Inflammatory macrophage (primary cell): ENCODE measurements at places on chromosomes 5 and 9.

- peak; percentile 56 for DNase-seq
Observed at GRCh38 chr9:131284856-131285255, 4.7 kb upstream of the PLPP7 start.

DNA sequence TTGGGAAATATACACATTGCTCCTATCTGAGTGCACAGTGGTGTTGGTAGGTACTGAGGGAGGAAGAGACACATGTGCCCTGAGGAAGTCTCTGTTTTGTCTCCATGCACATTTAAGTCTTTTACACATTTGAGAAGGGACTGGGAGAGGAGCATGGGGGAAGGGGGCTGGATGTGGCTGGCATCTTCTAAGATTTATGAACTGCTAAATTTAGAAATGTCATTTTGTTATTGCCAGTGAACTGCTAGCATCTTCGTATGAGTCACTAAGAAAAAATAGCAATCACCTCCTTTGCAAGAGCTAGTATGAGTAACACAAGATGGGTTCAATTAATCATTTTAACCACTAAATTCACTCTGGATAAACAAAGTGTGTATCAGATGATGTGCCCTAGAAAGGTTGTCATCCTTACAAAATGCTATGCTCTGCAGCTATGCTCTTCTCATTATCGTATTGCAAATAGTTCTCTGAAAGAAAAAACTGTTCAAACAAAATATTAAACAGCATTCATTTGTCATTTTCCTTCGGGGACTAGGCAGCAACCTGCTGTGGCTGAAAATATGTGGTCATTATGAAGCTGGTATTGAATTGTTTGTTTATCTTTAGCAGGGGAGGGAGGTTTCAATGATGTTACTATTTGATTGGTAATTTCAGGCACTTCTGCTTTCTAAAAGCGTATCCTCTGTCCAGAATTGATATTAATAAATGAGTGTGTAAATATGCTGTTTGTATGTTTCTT, 236.5 kb downstream of the DMRTA1 start:
- no peak for DNase-seq

DNA sequence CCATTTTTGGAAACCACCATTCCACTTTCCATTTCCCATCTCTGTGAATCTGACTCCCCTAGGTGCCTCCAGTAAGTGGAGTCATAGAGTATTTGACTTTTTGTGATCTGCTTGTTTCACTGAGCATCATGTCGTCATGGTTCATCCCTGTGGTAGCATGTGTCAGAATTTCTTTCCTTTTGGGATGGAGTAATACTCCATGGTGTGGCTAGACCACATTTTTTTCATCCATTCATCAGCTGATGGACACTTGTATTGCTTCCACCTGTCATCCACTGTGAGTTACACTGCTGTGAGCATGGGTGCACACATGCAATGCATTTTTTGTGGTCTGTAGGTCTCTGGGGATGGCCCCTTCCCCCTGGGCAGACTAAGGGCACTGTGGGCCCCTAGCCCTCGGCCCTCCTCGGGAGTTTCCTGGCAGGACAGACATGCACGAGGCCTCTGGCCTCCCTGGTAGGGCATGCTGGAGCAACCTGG, 115.9 kb downstream of the GADD45G start:
- DNase-seq, result peak; percentile 20

GRCh38 chr9:100379862-100380261, 27.1 kb upstream of the TEX10 start:
- no peak for DNase-seq
